ENCODE measurements at places on chromosomes 2 and 18.

DNA sequence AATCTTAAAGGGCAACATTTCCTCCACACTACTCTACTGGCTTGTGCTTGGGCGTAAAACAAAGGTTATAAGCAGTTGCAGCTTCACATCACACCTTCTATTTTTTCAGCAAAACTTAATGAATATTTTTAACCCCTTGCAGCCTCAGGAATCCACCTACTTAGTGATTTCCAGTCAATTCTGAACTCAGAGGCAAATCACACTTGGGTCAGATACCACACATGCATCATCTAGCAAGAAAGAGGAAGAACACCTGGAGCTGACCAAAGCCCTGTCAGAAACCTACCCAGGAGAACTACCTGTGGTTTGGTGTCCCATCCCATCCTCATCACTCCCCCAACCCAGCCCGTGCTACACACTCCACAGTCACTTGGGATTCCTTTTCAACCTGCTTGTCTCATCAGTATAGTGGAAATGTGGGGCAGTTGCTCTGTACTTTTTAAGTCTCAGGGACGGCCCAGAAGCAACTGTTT lies 25.5 kb downstream of the PIAS2 start:
- DNase-seq: no peak

GRCh38 chr2:23901966-23902846 lies 24.7 kb downstream of the ATAD2B start:
- peak; percentile 14 for DNase-seq

DNA sequence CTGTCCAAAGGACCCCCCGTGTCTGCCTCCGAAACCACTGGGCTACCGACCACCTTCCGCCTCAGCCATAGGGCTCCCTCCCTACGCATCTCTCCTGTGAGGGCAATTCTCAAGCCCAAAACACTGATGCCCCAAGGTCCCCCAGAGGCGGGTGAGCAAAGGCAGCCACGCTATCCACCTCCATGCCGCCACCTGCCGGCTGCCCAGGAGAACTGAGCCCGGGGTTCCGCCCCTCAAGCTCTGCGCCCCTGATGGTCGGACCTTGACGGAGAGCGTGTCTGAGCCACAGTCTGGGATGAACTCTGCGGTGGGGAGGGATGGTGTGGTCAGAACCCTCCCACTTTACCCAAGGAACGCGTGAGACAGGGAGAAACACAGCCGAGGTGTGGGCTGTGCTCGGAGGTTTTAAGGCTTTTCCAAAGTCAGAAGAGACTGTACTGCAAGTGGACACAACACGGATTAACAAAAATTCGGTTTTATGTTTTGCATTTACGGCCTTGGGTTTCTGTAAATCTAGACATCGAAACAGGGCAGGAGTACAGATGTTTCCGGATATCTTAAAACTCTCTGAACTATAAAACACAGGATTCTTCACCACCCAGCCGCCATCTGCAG lies 114.1 kb downstream of the ZNF516 start:
- no peak for DNase-seq

- DNase-seq: no peak
These were observed 516.6 kb upstream of the ZEB2 start for GRCh38 chr2:145036421-145037011.

DNA sequence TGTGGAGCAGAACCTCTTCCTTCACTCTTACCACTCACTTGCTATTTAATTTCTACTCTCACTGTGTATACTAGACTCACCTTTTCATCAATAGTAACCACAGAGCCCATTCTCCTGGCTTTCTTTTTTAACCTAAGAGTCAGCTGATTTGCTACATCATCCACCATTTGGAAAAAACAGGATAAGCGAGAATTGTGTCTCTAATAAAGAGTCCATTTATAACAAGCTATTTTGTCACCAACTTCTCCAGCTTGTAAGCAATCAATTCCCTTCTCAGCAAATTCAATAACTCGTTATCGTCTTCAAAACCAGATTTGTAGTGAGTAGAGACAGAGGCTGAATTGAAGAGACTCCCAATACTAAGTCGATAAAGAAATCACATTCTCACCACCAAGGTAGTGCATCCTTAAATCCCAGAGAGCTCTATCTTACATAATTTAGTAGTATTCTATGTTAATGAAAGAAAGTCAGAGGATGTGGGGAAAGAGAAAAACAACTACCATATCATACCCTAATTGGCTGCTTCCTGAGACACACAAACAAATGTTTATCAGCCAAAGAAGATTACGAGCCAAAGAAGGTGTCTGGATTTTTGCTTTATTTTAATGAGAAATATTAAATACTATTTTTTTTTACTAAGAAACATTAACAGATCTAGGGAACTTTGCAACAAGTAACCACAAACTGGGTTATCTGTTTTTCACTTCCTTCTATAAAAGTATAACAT lies 52.5 kb upstream of the SPTBN1 start:
- DNase-seq: no peak

DNA sequence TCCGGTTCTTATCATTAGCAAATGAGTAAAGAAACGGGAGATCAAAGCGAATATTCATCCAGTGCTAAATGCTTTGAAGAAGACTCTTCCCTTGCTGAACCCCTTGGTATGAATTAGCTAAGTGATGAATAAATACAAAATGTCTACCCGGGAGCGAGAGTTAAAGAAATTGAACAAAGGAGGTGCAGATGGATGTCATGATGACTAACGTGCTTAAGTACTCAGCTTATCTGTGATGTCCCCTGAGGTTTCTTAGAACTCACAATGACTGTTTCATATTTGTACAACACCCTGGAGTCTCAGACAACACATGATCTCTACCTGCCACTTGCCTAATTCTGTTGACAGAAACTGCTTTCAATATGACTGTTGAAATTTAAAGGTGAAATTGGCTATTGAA lies 148.5 kb downstream of the TMEM200C start:
- no peak for DNase-seq

- no peak for DNase-seq
These were observed 90.5 kb downstream of the NXPH2 start for GRCh38 chr2:138689705-138690104.

DNA sequence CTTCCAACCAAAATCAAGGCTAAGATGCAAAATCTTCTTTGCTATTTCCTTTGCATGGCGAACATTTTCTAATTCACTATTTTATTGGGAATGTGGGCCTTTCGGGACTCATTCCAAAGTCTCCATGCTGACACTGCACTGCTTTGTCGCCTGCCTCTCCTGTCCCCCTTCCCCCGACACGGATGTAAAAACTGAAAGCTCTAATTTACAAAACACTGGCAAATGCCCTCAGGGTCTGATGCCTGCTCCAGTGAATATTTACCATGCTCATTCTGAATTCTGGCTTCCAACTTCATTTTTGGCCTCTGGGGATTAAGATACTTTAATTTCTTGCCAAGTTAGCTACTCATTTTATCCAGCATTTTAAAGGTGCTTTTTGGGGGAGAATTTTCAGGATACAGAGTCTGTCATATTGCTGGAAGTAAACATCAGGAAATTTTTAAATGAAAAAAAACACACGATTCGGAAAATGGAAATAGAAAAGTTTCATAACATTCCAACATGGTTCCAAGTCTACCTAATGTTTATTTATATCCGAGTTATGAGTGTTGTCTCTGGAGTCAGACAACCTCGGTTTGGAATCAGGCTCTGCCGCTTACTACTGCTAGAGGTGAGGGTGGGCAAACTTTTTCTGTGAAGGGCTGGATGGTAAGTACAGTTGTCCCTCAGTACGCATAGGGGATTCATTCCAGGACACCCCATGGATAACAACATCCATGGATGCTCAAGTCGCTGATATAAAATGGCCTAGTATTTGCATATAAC lies 14.6 kb upstream of the LTBP1 start:
- DNase-seq: no peak

- DNase-seq: no peak
These were observed 597.1 kb upstream of the ACVR2A start for GRCh38 chr2:147247749-147248148.

GRCh38 chr2:19900931-19901441 lies 797 bp downstream of the TTC32 start:
- no peak for DNase-seq

DNA sequence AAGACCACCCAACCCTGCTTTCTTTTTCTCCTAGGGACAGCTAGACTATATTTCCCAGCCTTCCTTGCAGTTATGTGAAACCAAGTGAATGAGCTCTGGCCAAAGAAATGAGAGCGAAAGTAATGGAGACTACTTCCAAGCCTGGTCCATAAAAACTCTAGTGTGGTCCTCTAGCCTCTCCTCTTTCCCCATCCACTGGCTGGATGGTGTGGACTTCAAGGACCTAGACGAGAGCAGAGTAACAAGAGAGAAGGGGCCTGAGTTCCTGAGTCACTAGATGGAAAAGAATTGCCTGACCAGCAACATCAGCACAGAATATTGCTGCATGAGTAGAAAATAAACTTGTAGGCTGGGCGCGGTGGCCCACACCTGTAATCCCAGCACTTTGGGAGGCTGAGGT lies 2.9 kb upstream of the TMSB10 start:
- DNase-seq: no peak

Data from fibroblast of upper back skin (primary cell).